ENCODE measurements at places on chromosomes 13 and 19.

GRCh38 chr19:1324249-1324805 lies 38.7 kb downstream of the EFNA2 start:
- DNase-seq, result no peak

DNA sequence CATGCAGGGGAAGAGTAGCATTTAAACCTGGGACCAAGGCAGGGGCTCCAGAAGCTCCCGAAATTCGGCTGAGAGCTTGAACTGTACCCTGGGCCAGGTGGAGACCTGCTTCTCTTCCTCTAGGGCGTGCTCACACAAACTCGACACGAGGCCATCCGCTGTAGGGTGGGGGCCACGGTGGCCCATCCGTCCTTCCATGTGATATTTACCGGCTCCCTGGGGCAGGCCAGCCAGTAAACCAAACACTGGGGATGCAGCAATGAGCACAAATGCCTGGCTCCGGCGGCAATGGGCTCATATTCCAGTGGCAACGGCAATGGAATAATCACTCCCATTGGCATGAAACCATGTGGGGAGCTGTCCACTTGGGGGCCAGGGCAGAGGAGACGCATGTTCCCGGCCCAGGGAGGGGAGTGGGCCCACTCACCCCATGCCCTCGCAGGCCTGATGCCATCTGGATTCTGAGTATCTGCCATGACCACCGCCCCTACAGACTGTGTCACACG lies 10.8 kb downstream of the SH3GL1 start:
- no peak for DNase-seq

DNA sequence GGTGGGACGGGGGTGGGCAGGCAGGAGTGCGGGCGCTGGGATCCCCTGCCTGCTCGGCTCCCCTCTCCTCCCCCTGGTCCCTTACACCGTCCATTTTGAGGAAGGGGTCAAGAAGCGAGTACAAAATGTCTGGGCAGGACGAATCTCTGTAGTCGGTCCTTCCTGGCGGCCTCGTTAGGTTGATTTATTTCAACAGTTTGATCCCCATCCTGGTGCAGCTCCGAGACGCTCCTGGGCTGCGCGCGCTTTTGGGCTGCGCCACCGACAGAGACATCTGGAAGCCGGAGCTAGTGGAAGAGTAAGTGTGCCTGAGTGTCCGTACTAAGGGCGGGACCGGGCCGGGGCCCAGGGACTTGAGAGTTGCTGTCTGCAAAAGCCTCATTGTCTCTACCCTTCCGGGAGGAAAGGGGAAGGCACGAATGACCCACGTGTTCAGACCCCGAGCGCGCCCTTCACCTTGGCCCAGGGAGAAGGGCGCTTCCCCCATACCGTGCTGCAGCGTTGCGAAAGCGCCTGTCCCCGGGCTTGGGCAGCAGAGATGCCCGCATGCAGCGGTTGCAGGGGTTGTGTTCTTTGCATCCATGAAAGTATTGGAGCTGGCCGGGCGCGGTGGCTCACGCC lies 1.8 kb downstream of the ZNF114 start:
- no peak for DNase-seq

DNA sequence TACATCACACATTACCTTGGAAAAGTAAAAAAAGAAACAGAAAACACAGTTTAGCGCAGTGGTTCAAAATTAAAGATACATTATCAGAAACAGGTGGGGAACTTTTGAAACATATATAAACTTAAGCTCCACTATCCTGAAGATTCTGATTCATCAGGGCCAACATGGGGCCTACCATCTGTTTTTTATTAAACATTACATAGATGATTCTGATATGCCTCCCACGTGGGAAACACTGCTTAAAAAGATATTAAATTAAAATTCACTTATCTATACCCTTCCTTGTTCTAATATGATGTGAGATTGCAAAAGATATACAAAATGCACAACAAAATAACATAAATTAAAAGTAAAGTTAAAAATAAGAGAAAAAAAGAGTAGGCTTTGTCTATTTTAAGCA lies 125.0 kb downstream of the VWA8 start:
- DNase-seq, result no peak

GRCh38 chr19:33292595-33293254 lies 9.6 kb downstream of the CEBPA start:
- no peak for DNase-seq

- DNase-seq, result no peak
Measured at GRCh38 chr13:98523455-98524102, 53.3 kb downstream of the STK24 start.

- no peak for DNase-seq
Measured at GRCh38 chr13:74246487-74246886, 112.3 kb upstream of the KLF12 start.

DNA sequence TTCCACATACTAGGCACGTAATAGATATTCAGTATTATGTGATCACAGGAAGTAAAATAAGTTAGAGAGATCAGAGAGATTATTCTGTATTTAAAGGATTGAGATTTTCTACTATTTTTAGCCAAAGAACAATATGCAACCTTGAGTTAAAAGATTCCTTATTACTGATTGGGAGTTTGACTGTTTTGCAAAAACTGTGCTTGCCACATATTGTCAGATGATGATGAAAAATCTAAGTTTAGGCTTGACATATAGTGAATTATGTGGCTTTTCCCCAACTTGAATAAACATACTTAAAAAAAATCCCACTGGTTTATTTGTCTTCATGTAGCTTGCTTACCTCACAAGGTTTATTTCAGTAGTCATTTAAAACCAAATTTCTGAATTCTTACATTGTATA lies 194.4 kb downstream of the KCNRG start:
- DNase-seq, result no peak

GRCh38 chr13:21606251-21606650 lies 2.3 kb upstream of the MICU2 start:
- DNase-seq, result no peak

- DNase-seq, result no peak
Measured at GRCh38 chr19:41161903-41162302, 31.1 kb upstream of the CYP2S1 start.

GRCh38 chr13:36839981-36840380 lies 21.0 kb downstream of the RFXAP start:
- no peak for DNase-seq

- DNase-seq, result no peak
Measured at GRCh38 chr19:13366529-13367143, 139.6 kb downstream of the CACNA1A start.

DNA sequence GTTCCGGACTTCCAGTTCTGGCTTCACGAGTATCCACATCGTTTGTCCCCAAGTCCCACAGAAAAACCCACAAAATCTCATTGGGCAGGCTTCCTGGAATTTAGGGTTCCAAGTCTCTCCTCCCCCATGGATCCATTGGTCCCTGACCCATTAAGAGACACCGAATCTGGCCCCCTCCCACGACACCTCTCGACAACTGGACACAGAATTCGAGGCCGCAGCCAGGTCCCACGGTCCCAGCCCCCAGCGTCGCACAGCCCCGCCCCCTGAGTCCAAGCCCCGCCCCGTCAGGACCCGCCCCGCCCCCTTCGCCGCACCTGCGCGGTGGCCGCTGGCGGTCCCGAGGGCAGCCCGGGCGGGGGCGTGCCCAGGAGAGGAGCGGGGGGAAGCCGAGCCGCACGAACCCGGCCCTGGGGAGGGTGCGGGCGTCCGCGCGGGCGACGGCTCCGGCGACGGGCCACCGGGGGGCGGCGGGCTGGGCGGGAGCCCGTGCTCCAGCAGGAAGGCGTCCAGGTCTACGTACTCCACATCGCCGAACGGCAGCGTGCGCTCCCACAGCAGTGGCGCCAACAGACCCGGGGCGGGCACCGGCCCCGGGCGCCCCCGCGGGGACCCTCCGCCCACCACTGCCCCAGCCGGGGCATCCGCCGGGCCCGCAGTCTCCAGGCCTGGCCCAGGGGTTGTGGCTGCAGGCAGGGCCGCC lies 1.8 kb downstream of the DBP start:
- DNase-seq, result peak; percentile 59

DNA sequence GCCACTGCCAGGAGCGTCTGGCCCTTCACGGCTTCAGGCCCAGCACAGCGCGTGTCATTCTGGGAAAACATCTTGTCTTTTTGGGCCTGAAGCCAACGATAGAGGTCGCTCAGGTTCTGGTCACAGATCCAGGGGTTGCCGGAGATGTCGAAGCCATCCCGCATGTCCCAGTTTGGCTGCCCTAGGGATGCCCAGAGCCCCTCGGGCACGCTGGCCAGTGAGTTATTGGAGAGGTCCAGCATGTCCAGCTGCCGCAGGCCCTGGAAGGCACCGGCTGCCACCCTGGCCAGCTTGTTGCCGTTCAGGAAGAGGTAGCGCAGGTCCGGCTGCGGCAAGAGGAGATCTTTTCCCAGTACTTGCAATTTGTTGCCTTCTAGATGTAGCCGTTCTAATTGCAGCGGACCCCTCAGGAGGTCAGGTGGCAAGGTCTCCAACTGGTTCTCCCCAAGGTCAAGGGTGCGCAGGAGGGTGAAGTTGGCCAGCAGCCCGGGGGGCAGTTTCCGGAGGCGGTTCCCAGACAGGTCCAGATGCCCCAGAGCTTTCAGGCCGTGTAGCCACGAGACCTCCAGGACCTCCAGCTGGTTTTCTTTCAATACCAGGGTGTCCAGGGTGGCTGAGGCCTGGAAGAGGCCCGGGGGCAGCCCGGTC lies 1.8 kb downstream of the LRG1 start:
- DNase-seq, result no peak

- no peak for DNase-seq
Measured at GRCh38 chr13:103351035-103351828, 285.0 kb upstream of the SLC10A2 start.

DNA sequence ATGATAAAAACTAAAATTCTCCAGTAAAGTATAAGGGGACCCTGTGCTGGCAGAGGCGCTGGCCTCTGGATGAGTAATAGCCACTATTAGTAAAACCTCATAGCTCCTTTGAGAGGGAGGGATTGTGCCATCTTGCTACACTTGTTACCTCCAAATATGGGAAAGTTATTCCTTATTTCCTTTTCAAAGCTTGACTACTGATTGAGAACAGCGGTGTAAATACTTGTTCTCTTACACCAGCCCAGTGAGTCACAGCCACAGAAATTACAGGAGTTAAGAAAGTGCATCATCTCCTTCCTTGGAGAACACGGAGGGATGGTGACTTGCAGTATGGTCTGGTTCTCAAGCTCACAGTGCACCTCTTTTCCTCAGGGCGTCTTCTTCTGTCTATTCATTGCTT lies 379.0 kb downstream of the EFNB2 start:
- DNase-seq, result no peak

DNA sequence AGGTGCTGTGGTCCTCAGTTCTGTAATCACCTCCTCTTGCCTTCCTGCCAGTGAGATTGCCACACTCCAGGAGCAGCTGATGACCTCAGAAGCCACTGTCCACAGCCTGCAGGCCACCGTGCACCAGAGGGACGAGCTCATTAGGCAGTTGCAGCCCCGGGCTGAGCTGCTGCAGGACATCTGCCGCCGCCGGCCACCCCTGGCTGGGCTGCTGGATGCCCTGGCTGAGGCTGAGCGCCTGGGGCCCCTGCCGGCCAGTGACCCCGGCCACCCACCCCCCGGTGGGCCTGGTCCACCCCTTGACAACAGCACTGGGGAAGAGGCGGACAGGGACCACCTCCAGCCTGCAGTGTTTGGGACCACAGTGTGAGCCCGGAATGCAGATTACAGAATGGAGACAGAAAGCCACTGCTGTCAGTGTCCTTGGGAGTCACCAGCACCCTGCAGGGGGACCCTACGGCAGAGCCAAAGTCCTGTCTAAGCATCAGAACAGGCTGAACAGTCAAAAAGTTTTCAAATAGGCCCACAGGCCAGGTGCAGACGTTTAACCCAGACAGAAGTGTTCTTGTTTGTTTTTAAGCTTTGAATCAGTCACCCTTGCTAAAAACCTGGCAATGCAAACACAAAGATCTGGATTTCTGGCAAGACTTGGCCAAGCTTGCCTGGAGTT lies 4.2 kb downstream of the VMAC start:
- no peak for DNase-seq

DNA sequence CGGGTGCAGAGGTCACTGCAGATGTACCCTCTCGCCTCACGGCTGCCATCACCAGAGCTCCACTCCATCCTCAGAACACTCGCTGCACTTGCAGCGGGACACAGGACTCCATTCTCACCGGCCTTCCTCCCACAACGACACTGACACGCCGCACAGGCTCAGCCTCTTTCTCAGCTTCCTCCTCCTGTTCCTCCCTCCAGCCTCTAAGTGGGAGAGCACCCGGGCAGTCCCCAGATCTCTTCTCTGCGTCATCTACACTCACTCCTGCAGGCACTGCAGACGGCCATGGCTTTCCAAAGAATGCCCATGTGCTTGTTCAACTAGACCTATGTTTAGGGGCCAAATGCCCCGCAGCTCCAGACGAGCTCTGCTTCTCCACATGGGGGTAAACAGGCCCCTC lies 14.3 kb upstream of the FKRP start:
- no peak for DNase-seq

DNA sequence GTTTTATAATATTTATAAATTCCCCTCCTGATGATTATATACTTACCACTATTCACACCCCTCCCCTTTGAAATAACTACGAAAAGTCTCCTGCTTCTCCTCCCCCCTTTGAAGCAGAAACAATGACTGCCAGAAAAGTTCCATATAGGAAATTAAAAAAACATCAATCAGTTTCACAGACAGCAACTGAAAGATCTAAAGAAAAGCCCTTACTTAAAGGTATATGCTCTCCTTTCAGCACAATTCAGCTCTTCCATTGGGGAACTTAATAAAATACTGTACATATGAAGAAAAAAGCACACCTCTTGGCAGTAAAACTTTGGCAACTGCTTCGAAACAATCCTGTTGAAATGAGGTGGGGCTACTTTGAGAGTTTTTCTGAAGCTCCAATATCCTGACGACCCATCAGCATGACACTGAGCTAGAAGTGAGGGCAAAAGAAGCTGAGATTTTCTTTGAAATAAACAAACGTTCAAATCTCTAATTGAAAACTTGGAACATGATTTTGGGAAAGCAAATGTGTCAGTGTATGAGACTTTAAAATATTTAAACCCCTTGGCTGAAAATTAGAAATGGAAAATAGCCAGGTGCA lies 147.6 kb upstream of the RXFP2 start:
- no peak for DNase-seq

- no peak for DNase-seq
Measured at GRCh38 chr13:36840718-36841250, 21.8 kb downstream of the RFXAP start.

- DNase-seq, result no peak
Measured at GRCh38 chr13:101178406-101178805, 237.9 kb downstream of the NALCN start.

- DNase-seq, result no peak
Measured at GRCh38 chr13:74062933-74063332, 71.3 kb downstream of the KLF12 start.

- no peak for DNase-seq
Measured at GRCh38 chr13:44243198-44243857, 130.3 kb upstream of the SERP2 start.

GRCh38 chr19:30083125-30083681 lies 141.2 kb downstream of the URI1 start:
- no peak for DNase-seq

- no peak for DNase-seq
Measured at GRCh38 chr19:55341595-55342531, 2.2 kb downstream of the KMT5C start.

DNA sequence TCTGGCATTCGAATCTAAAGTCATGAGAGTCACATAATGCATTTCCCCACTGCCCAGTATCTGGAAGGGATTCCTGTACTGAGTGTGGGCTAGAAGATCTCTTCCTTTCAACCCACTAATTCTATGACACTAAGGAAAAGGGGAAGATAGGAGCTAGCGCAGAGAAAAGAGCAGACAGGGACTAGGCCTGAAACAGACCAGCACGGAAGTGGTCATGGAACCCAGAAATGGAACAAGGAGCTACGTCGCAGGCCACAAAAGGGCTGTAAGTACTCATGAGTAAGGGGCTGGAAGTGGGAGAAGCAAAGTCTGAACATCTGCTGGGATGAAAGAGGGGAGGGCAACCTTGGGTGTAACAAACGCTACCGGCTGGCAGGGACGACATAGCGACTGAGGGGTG lies 8.6 kb downstream of the ABCC4 start:
- DNase-seq, result no peak

All from stimulated activated CD4-positive, alpha-beta T cell treated with anti-CD3 and anti-CD28 coated beads, Interleukin-15, amount 100 ng/mL, for 1 hour (primary cell).